ENCODE measurements at places on chromosomes 2 and 18.
A peak's percentile ranks its signal among the peaks of the same experiment; 100 is the strongest.

- DNase-seq = peak; percentile 13
Measured at GRCh38 chr2:53960476-53960875, 10.3 kb downstream of the PSME4 start.

DNA sequence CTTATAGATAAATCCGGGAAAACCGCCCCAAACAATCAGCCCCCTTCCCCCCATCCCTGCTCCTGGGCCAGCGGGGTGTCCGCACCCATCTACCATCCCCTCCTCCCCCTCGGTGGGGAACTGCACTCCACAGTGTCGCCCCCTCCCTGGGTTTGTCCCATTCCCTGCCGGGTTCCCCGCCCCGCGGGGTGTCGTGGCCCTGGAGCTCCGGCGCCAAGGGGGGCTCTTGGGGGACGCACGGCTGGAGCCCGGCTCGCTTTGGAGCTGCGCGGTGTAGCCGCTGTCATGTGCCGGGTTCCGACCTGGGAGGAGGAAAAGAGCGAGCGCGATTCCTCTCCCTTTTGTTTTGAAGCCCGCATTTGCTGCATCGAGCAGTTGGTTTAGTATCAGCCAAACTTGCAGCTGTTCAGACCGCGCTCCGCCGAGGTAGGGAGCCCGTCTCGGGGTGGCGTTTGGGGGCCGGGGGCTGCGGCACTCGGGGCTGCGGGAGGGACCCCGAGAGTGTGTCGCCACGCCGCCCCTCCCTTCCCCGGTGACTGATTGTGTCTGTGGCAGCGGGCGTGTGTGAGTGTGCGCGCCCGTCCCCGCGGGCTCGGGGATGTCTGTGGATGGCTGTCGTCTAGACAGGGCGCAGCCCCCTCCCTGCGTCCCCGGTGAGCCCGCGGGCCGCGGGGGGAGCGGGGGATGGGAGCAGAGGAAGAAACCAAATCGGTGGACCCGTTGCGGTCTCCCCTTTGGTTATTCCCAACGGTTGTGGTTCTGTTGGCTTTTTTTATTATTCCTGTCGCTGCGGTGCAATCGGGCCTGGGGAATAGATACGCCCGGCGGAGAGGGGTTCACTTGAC is 797 bp downstream of the CTIF start:
- DNase-seq = peak; percentile 80

GRCh38 chr2:65914244-65914786 is 481.9 kb upstream of the SPRED2 start:
- DNase-seq = no peak

GRCh38 chr2:211837706-211838105 is 700.9 kb downstream of the ERBB4 start:
- DNase-seq = no peak
